ENCODE measurements at places on chromosomes 7 and 10.

DNA sequence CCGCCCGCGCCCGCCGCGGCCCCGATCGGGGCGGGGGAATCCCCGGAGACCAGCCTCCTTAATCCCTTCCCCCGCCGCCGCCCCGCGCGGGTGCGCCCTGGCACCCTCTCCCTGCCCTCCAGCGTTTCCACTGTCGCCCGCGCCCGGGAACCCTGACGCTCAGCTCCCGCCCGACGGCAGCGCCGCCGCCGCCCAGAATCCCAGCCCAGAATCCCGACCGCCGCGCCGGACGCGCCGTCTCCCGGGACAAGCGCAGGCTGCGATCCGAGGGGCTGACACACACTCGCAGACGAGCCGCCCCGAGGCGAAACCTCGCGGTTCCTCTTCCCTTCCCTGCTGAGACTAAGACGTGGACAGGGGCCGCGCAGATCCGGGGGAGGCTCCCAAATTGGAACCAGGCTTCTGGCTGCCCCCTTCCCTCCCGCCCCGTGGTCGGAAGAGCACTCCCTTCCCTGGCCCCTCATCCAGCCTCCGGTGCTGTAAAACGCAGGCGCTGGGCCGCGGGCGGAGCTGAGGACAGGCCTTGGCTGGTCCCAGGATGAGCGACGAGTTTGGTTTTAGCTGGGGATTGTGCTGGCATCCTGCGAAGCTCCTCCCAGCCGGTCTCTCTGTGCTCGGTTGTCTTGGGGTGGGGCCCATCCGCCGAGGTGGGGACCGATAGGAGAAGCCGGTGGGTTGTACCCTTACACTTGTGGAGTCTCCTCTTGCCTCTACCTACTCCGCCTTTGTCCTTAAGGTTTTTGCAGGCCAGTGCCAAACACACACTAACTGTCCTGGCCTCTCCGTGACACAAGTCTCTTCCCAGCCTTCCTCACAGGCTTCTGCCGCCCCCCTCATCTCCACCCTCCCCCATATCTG is 1.1 kb downstream of the MARVELD1 start:
- no peak for DNase-seq

- no peak for DNase-seq
Observed at GRCh38 chr10:113449006-113449695, 103.7 kb upstream of the HABP2 start.

DNA sequence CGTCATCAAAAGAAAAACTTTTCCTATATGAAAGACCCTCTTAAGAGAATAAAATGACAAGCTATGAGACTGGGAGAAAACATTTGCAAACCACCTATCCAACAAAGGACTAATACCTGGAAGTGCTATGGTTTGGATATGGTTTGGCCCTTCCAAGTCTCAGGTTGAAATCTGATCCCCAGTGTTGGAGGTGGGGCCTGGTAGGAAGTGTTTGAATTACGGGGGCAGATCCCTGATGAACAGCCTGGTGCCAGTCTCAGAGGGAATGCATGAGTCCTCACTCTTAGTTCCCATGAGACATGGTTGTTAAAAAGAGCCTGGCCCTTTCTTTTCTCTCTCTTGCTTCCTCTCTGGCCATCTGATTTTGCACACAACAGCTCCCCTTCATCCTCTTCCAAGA is 6.3 kb downstream of the ALDH18A1 start:
- DNase-seq = no peak

DNA sequence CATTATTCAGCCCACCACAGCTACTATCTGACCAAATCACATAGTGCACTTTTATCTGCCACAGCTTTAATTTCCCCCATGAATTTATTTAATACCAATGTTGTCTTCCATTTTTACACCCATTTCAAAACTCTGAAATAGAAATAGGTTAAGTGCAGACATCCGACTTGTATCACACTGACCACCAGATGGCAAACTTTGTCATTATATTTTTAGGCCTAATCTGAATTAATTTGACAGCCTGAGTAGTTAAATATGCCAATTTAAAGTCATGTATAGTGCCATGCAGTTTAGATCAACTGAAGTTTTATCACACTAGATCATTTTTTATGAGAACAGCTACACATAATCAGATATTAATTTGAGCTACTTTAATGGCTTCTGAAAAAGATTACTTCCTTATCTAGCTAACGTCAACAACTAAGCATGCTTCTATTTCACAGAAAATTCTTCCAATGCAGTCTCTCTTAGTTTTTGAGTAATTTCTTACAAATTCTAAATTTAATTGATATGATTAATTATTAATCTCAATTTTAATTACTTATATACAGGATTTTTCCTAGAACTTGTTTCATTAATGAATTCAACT is 566.4 kb downstream of the GFRA1 start:
- DNase-seq = no peak

DNA sequence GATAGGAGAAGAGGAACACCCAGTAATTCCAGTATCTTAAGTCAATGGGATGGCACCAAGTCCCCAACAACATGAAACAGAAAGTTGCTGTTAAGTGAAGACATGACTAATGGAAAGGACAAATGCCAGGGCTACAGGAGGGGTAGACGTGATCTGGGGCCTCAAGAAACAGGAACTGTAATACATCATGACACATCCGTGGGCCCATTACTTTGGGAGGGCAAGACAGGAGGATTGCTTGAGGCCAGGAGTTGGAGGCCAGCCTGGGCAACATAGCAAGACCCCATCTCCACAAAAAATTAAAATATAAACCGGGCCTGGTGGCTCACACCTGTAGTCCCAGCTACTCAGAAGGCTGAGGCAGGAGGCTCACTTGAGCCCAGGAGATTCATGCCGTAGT is 408.6 kb upstream of the PRKCQ start:
- no peak for DNase-seq

- no peak for DNase-seq
Observed at GRCh38 chr10:660970-661596, 28.4 kb downstream of the DIP2C start.

GRCh38 chr7:111424768-111425167 is 137.5 kb downstream of the IMMP2L start:
- no peak for DNase-seq

DNA sequence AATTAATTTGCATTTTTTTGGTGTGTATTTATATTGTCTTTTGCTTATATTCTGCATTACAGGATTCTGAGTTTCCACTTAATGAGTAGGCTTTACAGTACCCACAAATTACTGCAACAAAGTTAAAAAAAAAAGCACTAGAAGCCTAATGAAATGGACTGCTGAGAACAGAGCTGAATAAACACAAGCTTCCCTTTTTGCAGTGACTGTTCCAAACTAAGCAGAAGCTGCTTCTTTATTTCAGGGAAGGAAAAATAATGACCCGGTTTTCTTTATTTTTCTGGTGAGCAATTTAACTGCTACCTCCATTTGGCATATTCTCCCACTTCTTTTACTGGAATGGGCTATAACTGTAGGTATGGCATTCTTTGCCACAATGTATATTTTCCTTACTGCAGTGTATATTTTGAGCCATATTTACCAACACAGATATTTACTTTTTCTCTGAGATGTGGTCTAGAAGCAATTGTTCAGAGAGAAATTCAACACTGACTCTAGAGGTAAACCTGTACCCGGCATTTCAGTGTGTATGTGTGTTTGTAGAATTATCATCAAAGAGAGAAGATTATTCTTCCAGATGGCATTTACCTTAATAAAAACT is 56.9 kb downstream of the HDAC9 start:
- DNase-seq = no peak

GRCh38 chr10:26503911-26504310 is 65.8 kb downstream of the APBB1IP start:
- no peak for DNase-seq

GRCh38 chr10:123241391-123242141 is 87.4 kb downstream of the BUB3 start:
- peak; percentile 13 for DNase-seq

GRCh38 chr7:92723943-92724342 is 112.4 kb downstream of the CDK6 start:
- no peak for DNase-seq

GRCh38 chr7:31343516-31344305 is 3.2 kb upstream of the NEUROD6 start:
- no peak for DNase-seq
